ENCODE measurements at places on chromosomes 7 and 10. TPM values are rescaled to one million over a fixed set of nuclear protein-coding genes. Genes with fewer than 3 reads are reported as not detected.
A peak's percentile ranks its signal among the peaks of the same experiment; 100 is the strongest.

- no peak overlapping the region for H3K27ac ChIP-seq
- no peaks in the 10 kb centered on the region for H3K27me3 ChIP-seq
- no peak for DNase-seq
- H3K36me3 ChIP-seq: no peaks in the 10 kb centered on the region
- no peak overlapping the region for H3K4me3 ChIP-seq
These were observed 72.6 kb upstream of the NFKB2 start for GRCh38 chr10:102322914-102323313.

MACC1 gene
- 96.7 TPM for total RNA-seq

ANKRD7 gene
- total RNA-seq: not detected

TYW1B gene
- 12.8 TPM for total RNA-seq

GRCh38 chr7:1815051-1815481 lies 145.0 kb downstream of the ELFN1 start:
- H3K4me1 ChIP-seq: no peaks in the 10 kb centered on the region
- H3K27ac ChIP-seq: no peak overlapping the region
- no peaks in the 10 kb centered on the region for H3K27me3 ChIP-seq
- H3K36me3 ChIP-seq: no peaks in the 10 kb centered on the region
- no peak overlapping the region for H3K4me3 ChIP-seq
- DNase-seq: no peak

- H3K4me1 ChIP-seq: no peaks in the 10 kb centered on the region
- no peaks in the 10 kb centered on the region for H3K27me3 ChIP-seq
- no peaks in the 10 kb centered on the region for H3K36me3 ChIP-seq
- H3K27ac ChIP-seq: no peak overlapping the region
- peak; percentile 37 for DNase-seq
These were observed 72.7 kb upstream of the PRKG1 start for GRCh38 chr10:51001587-51001986.

DNA sequence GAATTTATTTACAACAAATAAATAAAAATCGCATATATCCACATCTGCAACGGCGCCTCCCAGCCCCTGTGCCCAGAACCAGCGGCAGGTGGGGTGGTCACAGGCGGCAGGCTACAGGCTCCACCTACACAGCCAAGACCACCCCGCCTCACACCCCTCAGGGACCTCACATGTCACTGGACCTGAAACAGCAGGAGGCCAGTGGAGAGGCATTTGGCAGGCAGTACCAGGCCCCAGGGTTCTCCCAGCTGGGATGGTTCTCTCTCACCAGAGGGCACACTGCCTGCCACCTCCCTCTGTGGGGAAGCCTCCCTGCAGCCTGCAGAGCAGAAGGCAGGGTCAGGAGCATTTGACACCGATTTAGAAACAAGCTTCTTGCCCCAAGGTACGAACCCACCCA lies 81.5 kb downstream of the MAD1L1 start:
- no peaks in the 10 kb centered on the region for H3K27me3 ChIP-seq
- H3K27ac ChIP-seq: no peak overlapping the region

DNA sequence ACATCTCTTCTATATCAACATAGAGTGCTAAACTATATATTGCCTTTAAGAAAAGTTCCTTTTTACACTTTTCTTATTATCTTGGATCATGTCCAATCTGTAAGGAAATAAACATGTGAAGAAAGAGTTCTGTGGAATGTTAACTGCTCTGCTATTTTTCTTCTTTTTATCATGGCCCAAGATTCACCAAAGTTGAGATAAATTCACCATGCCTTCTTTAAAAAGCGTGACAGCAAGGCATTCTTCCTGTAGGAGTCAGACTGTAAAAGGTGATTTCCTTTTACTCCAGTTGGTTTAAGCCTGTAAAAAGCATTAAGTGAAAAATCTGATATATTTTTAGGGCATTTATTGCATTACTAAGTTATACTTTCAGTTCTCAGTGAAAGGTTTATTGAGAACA lies 165.7 kb upstream of the FZD1 start:
- no peak overlapping the region for H3K4me3 ChIP-seq
- no peak for DNase-seq
- no peak overlapping the region for H3K27ac ChIP-seq
- H3K36me3 ChIP-seq: no peaks in the 10 kb centered on the region

- H3K36me3 ChIP-seq: no peaks in the 10 kb centered on the region
- no peaks in the 10 kb centered on the region for H3K27me3 ChIP-seq
- DNase-seq: peak; percentile 49
These were observed 1180.3 kb downstream of the TYW1 start for GRCh38 chr7:68176974-68177373.

IRF5 gene
- 1.2 TPM for total RNA-seq

DNA sequence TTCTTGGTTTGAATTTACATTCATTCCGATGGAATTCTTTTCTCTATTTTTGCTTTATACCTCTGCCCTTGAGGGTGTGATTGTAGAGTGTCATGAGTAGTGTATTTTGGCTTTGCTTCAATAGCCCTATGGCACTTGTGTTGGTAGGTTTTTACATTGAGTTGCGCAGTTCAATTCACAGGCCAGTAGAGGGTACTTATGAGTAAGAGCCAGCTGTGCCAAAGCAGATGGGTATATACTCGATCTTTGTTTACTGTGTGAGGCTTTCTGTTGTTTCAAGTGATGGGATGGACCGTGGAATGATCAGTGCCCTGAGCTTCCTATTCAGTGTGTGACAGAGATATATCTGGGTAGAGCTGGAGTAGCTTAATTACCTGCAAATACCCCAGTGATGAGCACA lies 4.3 kb upstream of the AKR1C3 start:
- DNase-seq: no peak
- peaks cover 5% of the 10 kb centered on the region for H3K4me1 ChIP-seq
- H3K4me3 ChIP-seq: no peak overlapping the region
- H3K27ac ChIP-seq: no peak overlapping the region

UCN3 gene
- total RNA-seq: not detected

PKD2L1 gene
- total RNA-seq: not detected

GRCh38 chr10:87654212-87654611 lies 5.5 kb upstream of the PAPSS2 start:
- H3K4me1 ChIP-seq: no peaks in the 10 kb centered on the region
- no peaks in the 10 kb centered on the region for H3K36me3 ChIP-seq
- DNase-seq: no peak
- no peak overlapping the region for H3K4me3 ChIP-seq

SLC13A1 gene
- total RNA-seq: not detected

DNA sequence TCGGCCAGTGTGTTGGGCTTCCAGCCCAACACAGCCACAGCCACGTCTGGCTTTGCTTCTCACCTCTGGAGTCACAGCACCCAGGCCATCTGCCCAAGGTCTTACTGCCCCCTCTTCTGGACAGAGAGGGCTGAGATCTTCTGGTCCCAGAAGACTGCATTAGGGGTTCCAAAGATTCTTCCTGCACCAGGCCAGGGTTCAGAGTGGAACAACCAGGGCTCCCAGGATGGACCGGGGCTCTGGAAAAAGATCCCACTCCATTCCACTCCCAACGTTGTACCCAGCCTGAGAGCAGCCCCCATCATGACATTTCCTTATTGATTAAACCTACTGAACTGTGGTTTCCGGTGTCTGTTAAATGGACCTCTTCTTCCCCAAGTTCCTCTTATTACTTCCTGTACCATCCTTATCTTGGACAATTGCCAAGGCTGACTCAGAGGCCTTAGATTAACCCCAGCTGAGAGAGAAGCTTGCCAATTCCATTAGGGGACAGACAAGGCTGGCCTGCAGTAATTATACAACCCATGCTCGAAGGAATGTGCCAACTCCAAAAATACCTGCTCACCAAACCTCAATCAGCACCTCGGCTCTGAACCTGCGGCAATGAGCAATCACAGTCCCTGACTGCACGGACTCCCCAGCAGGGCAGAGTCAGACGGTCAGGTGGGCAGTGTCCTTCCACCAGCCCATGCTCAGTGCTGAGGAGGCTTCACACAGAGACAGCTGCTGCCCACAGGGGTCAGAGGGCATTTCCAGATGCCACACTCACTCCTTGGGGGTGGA lies 47.9 kb upstream of the NPFFR1 start:
- H3K27ac ChIP-seq: no peak overlapping the region
- no peaks in the 10 kb centered on the region for H3K27me3 ChIP-seq
- peaks cover 3% of the 10 kb centered on the region for H3K36me3 ChIP-seq
- DNase-seq: peak; percentile 30

DNA sequence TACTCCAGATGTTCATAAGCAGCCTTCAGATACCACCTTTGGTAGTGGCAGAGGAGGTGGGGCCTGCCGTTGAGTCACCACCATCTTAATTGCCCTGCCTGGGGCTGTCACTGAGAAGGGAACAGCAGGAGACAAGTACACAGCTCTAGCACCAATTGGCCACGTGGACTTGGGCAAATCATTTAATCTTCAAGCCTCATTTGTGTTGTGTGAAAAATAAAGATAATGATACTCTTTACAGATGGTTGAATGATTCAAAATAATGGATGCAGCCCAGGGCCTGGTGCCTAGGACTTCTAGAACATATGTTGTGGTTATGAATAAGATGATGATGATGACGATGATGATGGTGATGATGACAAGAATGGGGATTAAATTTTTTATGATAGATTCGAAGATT lies 111.9 kb upstream of the ADAM12 start:
- DNase-seq: no peak
- no peak overlapping the region for H3K27ac ChIP-seq
- no peak overlapping the region for H3K4me3 ChIP-seq

GRCh38 chr10:97744405-97745035 lies 7.6 kb downstream of the ZFYVE27 start:
- H3K4me3 ChIP-seq: no peak overlapping the region
- no peaks in the 10 kb centered on the region for H3K27me3 ChIP-seq
- H3K27ac ChIP-seq: no peak overlapping the region
- no peak for DNase-seq

PROSER2 gene
- 134 TPM for total RNA-seq

DNA sequence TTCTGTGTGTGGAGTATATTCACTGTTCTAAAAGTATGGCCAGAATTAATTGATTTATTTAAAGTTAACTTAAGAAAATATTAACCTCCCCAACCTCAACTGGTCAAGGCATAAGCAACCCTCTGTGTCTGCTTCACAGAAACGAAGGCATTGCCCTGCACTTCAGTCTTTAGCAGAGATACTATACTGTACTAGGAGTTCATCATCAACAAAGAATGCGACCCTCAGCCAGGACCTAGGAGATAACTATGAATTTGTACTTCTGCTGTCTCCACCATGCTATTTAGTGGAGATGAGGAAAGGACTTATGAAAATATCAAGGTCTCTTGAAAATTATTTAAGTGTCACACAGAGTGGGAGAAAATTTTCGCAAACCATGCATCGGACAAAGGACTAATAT lies 35.7 kb upstream of the SEMA3D start:
- H3K27ac ChIP-seq: no peak overlapping the region
- no peak overlapping the region for H3K4me3 ChIP-seq
- no peaks in the 10 kb centered on the region for H3K27me3 ChIP-seq
- H3K36me3 ChIP-seq: no peaks in the 10 kb centered on the region

GRCh38 chr10:115026056-115026745 lies 67.0 kb upstream of the ATRNL1 start:
- H3K36me3 ChIP-seq: no peaks in the 10 kb centered on the region
- no peaks in the 10 kb centered on the region for H3K4me1 ChIP-seq
- DNase-seq: no peak
- H3K4me3 ChIP-seq: no peak overlapping the region
- H3K27me3 ChIP-seq: no peaks in the 10 kb centered on the region
- H3K27ac ChIP-seq: no peak overlapping the region

DNA sequence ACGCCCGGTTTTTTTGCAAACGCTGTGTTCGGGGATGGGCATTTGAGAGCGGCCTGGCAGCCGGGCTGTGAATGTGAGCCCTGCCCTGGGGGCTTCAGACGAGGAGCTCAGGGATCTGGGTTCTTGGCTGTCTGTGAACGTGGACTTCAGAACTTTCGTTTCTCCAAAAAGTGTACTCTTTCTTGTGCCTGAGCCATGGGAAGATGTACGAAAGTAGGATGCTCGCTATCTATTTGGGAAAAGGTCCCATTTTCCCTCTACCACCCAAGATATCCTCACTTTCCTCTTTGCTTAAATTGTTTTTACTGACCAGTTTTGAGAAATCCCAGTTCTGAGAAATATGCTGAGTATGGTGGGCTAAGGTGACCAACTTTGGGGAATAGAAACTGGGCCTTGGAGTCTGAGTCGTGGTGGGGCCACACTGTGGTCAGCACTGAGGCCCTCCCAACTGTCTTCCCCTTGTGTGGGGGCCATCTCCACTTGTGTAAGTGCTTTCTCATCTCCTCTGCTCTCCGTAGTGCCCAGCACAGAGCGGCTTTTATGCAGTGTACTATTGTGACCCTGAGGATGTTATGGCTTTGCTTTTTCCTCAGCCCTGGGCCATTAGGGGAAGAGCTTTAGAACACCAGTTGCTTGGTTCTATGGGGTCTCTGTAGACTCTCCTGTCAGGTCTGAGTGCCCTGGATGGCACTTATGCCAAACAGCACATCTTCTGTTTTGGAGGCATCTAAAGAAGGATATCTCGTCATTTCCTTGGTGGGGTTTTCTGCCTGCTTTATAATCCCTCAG lies 918 bp downstream of the DBNL start:
- peak overlapping the region; percentile 73 for H3K27ac ChIP-seq
- peaks cover 4% of the 10 kb centered on the region for H3K4me1 ChIP-seq
- H3K36me3 ChIP-seq: peaks cover 4% of the 10 kb centered on the region
- peak overlapping the region; percentile 87 for H3K4me3 ChIP-seq
- DNase-seq: no peak
- H3K27me3 ChIP-seq: no peaks in the 10 kb centered on the region

GRCh38 chr10:119526621-119527592 lies 15.6 kb downstream of the RGS10 start:
- DNase-seq: peak; percentile 18
- H3K27me3 ChIP-seq: no peaks in the 10 kb centered on the region
- no peak overlapping the region for H3K4me3 ChIP-seq
- no peak overlapping the region for H3K27ac ChIP-seq
- no peaks in the 10 kb centered on the region for H3K4me1 ChIP-seq

DNA sequence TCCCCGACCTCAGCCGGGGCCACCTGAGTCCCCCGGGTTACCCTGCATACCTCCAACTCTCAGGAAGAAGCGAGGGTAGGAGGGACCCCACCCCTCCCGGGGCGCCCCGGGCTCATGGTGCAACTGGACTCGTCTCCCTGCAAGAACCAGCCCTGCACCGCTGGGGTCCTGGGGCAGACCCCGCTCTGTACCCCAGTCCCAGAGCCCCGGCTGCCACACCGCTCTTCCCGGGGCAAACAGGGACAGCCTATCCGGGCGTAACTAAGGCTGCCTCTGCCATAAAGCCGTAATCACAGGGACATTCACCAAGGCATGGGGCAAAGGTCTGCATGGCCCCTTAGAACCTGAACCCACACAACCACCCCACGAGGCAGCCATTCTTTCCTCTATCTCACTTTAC lies 6.7 kb upstream of the MAFK start:
- H3K27me3 ChIP-seq: no peaks in the 10 kb centered on the region
- no peak for DNase-seq
- H3K36me3 ChIP-seq: no peaks in the 10 kb centered on the region
- peaks cover 18% of the 10 kb centered on the region for H3K4me1 ChIP-seq

NKX2-3 gene
- 0.43 TPM for total RNA-seq
